ENCODE measurements at places on chromosomes 5 and 9.

DNA sequence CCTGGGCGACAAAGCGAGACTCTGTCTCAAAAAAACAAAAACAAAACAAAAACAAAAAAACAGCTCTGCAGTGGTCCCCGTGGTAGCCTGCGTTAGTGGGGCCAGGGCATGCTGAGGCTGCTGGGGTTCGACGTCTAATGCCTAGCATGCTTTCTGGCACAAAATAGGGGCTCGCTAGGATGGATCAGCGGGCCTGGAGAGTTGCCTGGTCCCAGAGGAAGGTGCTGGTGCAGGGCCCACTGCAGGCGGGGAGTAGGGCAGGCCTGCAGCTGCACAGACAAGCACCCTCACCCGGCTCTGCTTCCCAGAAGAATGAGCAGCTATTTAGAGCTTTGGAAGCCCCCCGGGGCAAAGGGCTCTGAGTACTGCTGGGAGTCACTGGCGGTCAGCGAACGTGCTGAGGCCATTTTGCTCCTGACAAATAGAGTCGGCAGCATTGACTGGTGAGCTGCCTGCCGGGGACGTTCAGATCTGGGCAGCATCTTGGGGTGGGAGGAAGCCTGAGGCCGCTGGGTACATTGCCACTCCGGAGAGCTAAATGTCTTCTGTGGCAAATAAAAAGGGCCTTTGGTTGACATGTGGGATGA, 126.7 kb downstream of the OLFM1 start:
- no peak for DNase-seq

GRCh38 chr9:93203718-93204469, 20.0 kb downstream of the WNK2 start:
- no peak for DNase-seq

DNA sequence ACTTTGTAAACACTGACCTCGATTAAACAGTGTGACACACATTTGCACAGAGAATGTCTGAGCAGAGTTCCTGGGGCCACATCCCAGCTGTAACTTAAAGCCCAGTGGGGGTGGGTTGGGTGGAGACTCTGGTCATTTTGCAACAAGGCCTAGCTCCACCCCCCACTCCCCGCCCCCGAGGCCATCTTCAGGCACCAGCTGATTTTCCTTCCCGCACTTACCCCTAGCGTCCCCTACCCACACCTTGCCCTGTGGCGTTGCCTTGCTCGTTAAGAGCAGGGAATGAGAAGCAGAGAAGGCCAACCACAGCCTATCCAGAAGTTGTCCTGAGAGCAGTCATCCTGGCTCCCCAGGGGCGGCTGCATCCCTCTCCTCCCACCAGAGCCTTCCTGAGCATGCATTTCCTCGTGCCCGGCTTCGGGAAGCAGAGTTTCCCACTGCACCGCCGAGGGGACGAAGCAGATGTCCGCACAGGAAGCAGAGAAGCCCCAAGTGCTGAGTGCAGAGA, 101.7 kb upstream of the SARDH start:
- DNase-seq, result no peak

GRCh38 chr5:10019236-10019635, 230.5 kb downstream of the ATPSCKMT start:
- DNase-seq, result no peak

DNA sequence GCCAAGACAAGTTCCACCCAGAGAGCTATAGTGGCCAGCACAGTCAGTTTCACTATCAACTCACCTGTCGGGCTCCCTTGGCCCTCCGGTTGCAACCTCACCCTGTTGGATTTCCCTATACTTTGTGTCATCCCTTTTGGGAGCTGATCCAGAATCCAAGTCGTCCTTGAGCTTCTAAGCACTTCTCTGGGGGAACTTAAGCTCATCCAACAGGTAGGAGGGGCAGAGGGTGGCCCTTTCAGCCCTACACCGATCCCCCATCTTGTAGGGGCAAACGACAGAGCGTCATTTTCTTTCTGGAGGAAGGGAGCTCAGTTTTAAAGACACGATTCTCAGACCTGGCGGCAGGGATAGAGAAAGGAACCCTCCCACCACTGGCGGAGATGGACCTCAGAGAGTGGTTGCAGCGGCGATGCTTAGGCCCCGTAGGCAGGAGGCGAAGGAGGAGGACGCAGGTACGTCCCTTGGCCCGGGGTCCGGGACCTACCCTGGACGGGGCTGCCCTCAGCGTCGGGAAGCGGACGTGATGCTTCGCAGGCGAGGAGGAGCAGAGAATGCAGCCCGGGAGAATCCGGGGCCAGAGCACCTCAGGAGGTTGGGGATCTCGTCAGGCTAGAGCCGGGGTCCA, 519 bp downstream of the ZER1 start:
- DNase-seq, result peak; percentile 34

- no peak for DNase-seq
Measured at GRCh38 chr9:84258371-84258770, 82.2 kb downstream of the SLC28A3 start.

DNA sequence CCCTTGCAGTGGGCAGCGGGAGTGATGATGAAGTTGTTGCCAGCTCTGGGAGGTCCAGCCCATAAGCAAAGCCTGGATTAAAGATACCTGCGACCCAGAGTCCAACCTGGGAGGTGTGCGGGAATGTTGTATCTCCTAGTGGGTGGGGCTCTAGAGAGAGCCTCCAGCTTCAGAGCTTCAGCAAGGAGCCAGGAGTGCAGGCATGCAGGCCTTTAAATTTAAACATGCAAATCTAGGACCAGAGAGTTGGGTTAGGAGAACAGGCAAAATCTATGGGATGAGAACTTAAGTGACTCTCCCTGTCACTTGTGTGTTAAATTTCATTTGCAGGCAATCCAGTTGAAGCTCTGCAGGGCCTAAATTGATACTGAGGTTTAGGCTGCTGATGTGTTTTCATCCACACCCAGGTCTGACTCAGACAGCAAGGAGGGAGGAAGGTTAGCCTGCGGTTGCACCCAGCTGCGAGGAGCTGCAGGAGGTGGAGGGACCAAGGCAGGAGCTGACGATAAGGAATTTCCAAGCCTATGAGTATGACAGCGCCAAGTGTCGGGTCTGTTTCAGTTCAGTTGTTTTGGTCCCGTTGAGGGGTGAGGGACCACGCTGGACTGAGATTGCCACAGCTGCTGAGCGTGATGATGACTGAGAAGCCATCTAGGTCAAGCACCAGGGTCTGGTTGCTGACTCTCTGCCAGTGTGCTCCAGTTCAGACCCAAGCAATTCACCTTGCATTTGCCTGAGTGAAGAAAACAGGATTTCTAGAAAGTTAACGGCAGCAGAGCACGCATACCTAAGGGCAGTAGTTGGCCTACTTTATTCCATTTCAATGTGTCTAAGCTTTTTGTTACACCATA, 243.0 kb downstream of the ICE1 start:
- DNase-seq, result no peak

DNA sequence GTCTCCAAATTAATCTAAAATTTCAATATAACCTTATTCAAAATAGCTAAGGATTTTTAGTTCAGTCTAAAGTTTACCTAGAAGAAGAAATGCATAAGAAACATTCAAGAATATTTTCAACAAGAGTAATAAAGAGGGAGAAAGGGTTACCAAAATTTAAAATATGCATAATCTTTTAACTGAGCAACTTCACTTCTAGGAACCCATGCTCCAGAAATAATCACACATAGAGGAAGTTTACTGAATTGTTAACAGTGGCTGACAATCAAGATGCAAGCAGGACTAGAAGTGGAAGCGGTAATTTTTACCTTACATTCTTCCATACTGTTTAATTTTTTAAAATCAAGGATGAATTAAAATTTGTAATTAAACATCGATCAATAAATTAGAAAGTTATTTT, 1.9 kb downstream of the PJA2 start:
- DNase-seq, result no peak

DNA sequence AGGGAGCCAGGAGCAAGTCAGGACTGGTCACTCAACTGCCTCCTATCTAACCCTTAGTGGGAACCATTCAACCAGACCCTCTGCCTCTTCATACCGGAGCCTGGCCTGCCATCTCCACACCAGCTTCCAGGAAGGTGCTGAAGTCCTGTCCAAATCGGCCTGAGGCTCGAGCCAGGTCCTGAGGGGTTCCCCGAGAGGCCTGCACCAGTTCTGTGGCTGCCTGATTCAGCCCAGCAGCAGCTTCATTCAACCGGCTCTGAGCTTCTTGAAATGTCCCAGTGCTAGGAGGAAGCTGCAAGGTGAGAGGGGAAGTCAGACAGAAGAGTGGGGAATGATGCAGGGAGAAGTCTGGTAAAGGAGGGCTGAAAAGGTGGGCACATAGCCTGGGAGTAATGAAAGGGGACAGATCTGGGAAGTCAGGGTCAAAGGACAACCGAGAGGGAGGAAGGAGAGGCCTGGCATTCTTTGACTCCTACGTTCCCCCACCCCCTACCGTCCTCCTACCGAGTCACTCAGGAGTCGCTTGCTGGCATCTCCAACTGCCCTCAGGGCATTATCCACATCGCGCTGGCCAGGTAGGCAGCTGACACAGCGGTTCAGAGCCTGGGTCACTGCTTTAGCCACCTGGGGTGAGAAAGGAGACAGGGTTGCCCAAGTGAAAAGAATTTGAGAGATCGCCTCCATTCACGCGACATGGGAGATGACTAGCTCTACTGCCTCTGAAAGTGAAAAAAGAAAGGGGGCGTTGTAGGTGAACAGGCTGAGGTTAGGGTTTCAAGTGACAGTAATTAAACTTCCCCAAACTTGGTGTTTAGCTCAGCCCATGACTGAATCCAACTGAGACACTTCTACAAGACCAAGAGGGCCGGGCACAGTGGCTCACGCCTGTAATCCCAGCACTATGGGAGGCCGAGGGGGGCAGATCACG, 20.2 kb downstream of the TLN1 start:
- no peak for DNase-seq

GRCh38 chr9:125559194-125559593, 147.8 kb downstream of the MAPKAP1 start:
- DNase-seq, result no peak

DNA sequence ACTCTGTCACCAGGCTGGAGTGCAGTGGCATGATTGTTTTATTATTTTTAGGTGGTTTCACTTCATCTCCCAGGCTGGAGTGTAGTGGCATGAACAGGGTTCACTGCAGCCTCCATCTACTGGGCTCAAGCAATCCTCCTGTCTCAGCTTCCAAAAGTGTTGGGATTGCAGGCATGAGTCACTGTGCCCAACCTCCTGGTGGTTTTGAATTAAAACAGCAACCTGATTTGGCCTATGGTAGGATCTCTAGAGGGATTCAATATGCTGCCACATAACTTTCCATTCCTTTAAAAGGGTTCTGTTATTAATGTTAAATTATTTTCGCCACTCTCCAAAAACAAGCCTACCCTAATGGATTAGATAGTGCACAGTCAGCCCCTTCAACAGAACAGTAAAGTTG, 9.9 kb upstream of the HSPA4 start:
- DNase-seq, result no peak

- no peak for DNase-seq
Measured at GRCh38 chr9:79774356-79774755, 202.6 kb downstream of the TLE4 start.

- no peak for DNase-seq
Measured at GRCh38 chr5:139841549-139841948, 45.9 kb downstream of the PSD2 start.
